Activated B cell treated with CpG ODN at 0.5 μM for 24 hours (primary cell): ENCODE measurements at places on chromosomes 5 and 9. TPM values are rescaled to one million over a fixed set of nuclear protein-coding genes. Genes with fewer than 3 reads are reported as not detected.

Gene ORM2
- not detected in 2 replicates for total RNA-seq

Gene SHISAL2B
- total RNA-seq: not detected in 2 replicates

Gene SLC2A8
- 13.4 and 17.1 TPM in 2 replicates for total RNA-seq

Gene HRCT1
- total RNA-seq: not detected in 2 replicates

Gene SAXO1
- 0.02 TPM in 1 of 2 replicates, not detected in the other for total RNA-seq

Gene GZMA
- total RNA-seq: not detected in 2 replicates

DNA sequence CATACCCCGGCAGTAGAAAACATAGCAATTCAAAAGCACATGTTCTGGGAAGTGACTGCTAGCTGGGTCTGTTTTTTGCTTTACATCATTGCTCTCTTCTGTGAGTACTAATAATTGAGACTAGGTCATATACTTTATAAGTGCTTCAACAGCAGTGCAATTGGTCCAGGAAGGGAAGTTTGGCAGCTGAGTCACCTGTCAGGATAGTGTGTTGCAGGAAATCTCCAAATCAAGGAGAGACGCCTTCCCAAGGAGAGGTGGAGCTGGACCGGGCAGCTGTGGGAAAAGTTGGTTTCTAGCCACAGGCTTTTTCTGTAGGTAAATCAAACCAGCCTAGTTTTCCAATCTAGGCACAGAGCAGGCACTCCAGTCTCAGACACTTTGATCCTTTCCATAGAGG is 330.1 kb downstream of the ENC1 start:
- DNase-seq: no peak

GRCh38 chr9:110545705-110546104 is 33.8 kb downstream of the SVEP1 start:
- no peak for DNase-seq

DNA sequence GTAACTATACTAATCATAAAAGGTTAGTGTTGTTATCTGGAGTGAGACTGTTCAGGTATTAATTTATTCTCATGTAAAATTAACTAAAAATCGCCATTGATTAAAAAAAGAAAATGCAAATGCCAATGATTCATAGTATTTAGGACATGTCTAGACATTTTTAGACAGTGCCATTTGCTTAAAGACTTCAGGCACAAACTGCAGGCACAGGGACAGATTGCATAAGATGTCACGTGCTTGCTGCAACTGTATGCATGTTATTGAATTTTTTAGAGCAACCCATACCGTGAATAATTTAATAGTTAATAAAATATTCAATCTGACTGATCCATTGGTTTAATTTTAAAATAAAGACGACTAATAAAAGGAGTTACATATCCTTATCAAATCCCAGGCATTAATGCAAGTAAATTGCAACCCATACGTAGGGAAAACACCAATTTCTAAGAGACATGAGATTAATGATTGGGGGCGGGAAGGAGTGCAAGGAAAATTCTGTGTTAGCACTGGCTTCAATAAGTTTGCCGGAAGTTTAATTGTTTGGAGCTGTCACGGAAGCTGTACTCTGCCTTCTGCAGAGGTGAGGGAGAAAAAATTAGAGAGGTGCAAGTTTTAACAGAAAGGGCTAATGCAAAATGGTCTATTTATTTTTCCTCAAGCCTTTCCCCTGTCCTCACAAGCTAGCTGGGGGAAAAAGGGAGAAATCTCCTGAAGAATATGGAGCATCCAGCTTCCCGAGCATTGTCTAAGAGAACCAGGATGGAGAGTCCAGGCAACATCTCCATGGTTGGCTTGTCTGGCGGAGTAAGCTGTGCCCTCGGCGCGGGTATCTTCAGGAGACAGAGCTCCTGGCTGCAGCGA is 2.9 kb downstream of the EDIL3 start:
- DNase-seq: no peak

- DNase-seq: no peak
These were observed 96.4 kb downstream of the EBF1 start for GRCh38 chr5:159003045-159004030.

DNA sequence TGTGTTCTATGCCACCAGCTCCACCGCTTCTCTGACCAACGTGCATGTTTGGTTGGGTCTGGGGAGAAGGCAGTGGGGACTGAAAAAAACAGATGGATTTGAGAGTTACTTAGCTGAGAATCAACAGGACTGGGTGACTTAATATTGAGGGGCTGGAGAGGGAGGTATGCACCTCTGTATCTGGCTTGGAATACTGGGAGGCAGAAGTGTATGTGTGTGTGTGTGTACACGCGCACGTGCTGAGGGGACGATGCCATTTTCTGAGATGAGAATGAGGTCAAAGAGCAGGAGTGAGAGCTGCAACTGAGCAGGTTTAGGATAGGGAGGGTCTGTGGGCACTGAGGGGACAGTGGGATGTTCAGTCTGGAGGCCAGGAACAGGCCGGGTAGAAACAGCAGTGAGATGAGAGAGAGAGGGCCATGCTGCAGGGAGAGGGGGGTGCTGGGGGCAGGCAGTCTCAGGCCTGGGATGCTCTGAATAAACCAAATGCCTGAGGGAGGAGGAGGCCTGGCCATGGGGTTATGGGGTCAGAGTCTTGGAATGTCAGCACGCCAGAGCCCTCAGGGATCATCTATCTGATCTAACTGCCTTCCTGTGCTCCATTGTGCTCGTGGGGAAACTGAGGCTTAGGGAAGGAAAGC is 14.0 kb downstream of the PDGFRB start:
- DNase-seq: no peak
